Left lung (tissue), 14 donors: ENCODE measurements at places on chromosomes 11 and 22.

- no peak for DNase-seq
Measured at GRCh38 chr11:11306855-11307254, 46.2 kb downstream of the CSNK2A3 start.

GRCh38 chr22:35434061-35434710 lies 34.2 kb downstream of the MCM5 start:
- DNase-seq: no peak

GRCh38 chr11:4607096-4607495 lies 935 bp downstream of the TRIM68 start:
- DNase-seq: peak; percentile 9

GRCh38 chr11:128506999-128507611 lies 80.3 kb downstream of the ETS1 start:
- no peak for DNase-seq

DNA sequence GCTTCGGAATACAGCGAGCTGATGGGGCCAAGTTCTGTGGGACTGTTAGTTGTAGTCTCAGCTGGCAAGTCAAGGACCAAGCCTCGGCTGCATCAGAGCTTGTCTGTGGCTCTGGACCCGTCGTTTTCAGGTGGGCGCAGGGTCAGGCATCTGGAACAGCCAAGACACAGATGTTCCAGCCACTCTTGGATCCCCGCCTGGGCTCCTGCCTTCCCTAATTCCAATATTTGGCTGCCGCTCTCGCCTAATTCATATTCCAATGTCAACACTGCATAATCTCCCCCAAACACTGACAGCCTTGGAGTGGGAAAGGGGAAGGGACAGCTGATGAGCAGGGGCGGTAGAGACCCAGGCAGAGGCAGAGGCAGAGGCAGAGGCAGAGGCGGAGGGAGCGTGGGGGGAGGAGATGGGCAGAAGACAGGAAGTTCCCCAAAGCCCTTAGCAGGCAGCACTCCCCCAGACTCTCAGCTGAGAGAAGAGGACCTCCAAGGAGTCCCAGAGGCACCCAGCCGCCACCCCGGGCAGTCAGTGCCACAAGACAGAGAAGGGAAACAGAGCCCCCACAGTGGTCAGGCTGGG lies 49.6 kb upstream of the SLC35C1 start:
- DNase-seq: no peak

- peak; percentile 81 for DNase-seq
Measured at GRCh38 chr22:38862375-38863329, 9.4 kb downstream of the CBX6 start.
